SK-N-SH (cell line): ENCODE measurements at places on chromosomes 11 and 22.

GRCh38 chr22:29519996-29520395 lies 33.6 kb downstream of the THOC5 start:
- no peak for DNase-seq

- DNase-seq: no peak
Measured at GRCh38 chr11:2677127-2677526, 22.7 kb downstream of the KCNQ1OT1 start.

DNA sequence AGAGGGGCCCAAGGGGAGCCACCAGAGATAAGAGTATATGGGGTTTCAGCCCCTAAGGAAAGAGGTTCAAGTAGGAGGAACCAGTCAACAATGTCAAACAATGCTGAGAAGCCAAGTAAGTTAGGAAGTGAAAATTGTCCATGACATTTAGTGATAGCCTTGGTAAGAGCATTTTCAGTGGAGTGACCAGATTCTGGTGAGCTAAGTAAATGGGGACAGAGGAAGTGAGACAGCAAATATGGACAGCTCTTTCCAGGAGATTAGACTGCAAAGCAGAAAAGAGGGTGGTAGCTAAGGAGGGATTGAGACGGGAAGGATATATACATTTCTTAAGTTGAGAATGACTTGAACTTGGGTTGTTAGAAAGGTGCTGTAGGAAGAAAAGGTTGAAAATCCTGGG lies 22.9 kb downstream of the POLD3 start:
- no peak for DNase-seq

GRCh38 chr11:114571712-114572111 lies 12.0 kb upstream of the NXPE1 start:
- no peak for DNase-seq

DNA sequence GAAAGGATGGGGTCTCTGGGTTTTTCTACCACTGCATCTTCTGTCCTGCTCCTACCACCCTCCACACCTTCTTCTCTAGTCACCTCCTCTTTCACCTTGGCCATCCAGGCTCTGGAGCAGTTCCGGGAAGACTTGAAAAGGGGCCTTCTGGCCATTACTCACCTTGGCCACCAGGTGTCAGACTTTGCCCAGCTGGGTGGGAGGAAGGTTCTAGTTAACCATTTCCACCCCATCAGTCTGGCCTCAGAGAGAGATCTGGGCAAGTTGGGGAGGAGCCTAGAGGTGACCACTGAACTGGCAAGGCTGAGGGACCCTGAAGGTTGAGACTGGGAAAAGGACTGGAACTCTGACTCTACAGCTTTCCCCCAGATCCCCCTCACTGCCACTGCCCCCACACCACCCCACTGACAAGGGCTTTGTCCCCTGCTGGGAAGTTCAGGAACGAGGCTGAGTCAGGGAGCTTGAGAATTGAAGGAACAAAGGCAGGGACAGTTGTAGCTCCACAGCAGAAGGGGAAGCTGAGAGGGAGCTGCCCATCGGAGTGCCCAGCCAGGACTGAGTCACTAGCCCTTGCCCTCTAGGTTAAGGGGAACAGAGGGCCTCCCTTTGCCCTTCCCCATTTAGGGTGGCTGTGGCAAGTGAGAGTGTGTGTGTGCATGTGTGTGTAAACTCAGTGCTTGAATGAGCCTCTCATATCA lies 3.7 kb upstream of the POLD4 start:
- DNase-seq: peak; percentile 84

GRCh38 chr11:69357458-69358397 lies 63.8 kb downstream of the MYEOV start:
- DNase-seq: no peak

- DNase-seq: peak; percentile 94
Measured at GRCh38 chr22:20981787-20982562, at the start of gene LZTR1. Gene LZTR1 (plus strand): TSS chr22:20982297. CDS start chr22:20982372, 75 bp downstream.

DNA sequence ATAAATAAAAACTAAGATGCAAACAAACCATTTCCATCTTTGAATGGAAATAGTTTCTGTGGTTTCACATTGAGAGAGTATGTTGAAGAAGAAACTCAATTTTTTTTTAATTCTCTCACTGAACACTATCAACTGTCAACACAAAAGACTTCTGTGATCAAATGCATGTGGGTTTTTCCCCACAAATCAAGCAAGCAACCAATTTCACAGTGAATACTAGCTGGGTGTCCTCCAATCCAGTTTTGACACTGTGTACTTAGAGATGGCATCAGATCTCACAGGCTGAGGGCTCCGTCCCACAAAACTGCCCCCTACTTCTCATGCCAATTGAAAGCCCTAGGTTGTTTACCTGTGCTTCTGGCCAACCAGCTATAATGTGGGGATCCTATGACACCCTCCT lies 34.5 kb downstream of the CTSC start:
- DNase-seq: no peak

- DNase-seq: no peak
Measured at GRCh38 chr22:42947211-42947990, 67.5 kb downstream of the PACSIN2 start.

DNA sequence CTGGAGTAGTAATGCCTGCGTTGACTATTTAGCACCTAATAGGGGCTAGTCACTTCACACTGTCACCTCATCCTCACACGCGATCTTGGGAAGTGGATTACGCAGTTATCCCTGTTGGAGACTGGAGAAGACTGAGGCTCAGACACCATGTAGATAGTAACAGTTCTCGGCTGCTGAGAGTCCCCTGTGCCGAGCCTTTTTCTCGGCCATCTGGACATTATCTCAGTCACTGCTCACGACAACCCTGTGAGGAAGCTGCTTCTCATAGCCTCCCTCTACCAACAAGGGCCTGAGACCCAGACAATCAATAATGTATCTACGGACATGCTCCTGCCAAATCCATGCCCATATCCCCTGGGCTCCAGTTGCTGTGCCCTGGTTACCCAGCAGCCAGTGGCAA lies 25.9 kb downstream of the SCUBE1 start:
- DNase-seq: peak; percentile 59

DNA sequence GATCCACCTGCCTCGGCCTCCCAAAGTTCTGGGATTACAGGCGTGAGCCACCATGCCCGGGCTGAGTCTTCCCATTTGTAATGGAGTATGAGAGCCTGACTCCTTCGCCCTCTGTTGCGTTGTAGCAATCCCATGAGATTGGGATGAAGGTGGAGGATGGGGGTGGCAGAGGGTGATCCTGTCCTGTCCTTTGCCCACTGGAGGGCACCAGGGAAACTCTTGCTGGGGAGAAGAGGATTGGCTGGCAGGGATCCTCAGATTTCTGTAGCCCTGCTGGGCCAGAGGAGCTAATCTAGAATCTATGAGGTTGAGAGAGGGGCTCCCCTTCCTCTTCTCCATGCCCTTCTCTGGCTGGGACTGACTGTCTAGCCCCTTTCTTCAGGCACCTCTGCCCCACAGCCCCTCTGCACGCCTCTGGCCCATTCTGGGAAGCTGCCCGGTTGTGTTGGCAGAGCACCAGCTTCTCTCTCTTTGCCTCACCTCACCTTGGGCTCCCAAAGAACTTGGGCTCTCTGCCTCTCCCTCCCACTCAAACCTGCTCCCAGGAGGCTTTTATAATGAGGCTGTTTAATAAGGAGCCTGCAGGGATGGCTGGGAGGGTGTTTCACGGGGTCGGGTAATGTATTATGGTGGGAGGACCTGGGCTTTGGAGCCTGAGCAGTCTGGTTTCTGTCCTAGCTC lies 9.5 kb upstream of the CATSPER1 start:
- no peak for DNase-seq

GRCh38 chr11:613369-613968 lies 2.3 kb downstream of the IRF7 start:
- DNase-seq: peak; percentile 88

DNA sequence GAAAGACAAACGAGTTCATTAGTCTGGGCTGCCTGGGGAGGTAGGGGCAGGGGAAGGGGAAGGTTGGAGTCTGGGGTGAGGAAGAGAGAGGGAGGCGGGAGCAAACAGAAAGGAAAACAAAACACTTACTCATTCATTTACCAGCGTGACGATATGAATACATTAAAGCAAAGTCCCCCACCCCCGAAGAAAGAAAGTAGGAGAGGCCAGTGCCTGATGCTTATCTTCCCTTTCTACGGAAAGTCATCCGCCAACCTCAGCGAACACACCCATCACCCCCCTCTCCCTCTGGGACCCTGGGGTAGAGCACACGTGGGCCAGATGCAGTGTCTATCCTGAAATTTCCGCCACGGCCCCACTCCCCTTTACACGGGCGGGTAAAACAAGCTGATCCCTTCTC lies 13.7 kb downstream of the ABCC8 start:
- DNase-seq: no peak

DNA sequence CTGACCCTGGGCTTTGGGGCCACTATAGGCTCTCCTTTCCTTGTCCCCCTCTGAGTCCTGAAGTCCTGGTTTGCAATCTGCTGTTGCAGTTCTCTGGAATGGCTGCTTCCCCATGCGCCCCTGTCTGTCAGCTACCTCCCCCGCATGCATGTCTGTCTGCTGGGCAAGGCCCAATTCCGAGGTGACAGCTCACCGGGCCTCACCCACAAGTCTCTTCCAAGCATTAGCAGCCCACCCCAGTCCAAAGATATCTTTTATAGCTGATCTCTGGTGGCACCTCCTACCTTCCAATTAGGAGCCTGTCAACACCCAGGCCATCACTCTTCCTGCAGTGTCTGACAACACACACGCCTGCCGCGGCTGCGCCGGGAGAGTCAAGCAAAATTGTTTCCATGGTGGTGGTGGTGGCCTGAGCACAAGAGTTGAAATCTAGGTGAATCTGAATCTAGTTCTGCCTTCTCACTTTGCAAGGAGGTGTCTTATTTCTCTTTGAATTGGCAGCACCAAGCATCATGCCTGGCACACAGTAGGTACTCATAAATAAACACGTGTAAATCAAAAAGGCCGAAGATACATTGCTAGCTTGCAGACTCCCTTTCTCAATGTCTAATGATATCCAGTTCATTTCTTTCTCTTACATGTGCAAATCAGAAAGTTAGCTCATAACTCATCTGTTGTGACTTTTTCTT lies 1.2 kb upstream of the LMO2 start:
- DNase-seq: no peak
